ENCODE measurements at places on chromosomes 4 and X.

- no peak for DNase-seq
Measured at GRCh38 chr4:30916337-30917274, 196.4 kb downstream of the PCDH7 start.

- DNase-seq, result no peak
Measured at GRCh38 chrX:41024755-41025154, 60.5 kb upstream of the USP9X start.

- DNase-seq, result no peak
Measured at GRCh38 chrX:13373431-13374187, 53.8 kb upstream of the ATXN3L start.

DNA sequence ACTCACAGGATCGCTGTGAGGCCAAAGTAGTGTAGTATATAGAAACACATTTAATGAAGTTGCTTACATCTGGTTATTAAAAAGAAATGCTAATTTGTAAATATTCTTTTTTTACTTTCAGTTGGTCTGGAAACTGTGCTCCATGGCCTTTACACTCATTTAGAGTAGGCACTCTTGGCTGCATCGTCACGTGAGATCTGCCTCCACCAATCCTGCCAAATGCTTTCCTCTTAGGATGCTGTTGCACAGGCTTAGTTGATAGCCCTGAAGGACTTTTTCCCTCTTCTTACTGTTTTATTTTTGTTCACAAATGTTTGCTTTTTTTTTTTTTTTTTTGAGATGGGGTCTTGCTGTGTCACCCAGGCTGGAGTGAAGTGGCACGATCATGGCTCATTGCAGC lies 6.3 kb downstream of the CPE start:
- DNase-seq, result peak; percentile 82

DNA sequence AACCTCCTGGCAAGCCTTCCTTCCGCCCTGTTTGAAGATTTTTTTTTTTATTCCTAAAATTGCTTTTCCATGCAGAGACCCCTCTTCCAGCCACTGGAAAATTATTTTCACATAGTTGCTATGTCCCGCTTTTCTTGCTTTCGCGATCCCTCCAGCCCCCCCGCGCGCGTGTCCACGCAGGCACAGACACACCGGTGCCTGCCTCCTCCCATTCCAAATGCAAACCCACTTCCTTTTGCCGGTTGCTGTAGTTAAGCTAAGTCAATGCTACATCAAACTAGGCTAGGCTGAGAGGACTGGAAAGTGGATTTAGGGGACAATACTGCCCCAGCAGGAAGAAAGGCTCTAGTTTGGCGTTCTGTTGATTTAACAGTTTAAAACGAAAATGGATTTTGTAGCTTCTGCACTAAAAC lies 111.0 kb downstream of the DHX15 start:
- DNase-seq, result peak; percentile 36

- DNase-seq, result no peak
Measured at GRCh38 chr4:178349601-178350000, 907.4 kb upstream of the AGA start.

- no peak for DNase-seq
Measured at GRCh38 chr4:40581254-40582140, 48.2 kb downstream of the RBM47 start.

- DNase-seq, result no peak
Measured at GRCh38 chr4:124846306-124846705, 133.8 kb upstream of the ANKRD50 start.

- DNase-seq, result no peak
Measured at GRCh38 chrX:357035-357692, 29.5 kb downstream of the PPP2R3B start.

GRCh38 chr4:88672987-88673386 lies 24.6 kb downstream of the NAP1L5 start:
- peak; percentile 10 for DNase-seq

DNA sequence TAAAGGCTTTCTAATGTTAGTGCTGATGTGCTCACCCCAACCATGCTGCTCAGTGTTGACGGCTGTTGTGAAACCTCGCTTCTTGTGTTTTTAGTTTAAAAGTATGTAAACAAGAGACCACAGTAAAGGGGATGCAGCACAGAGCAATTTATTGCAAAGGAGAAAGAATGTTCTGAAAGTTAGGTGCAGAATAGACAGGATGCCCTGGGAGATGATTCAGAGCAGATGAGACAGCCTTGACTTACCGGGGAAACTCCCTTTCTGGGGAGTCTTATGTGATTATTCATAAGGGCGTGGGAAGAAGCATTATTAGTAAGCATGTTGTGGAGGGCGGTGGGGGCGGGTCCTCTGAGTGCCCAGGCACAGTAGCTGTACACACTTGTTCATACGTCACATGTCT lies 47.7 kb downstream of the EVC start:
- no peak for DNase-seq

- no peak for DNase-seq
Measured at GRCh38 chr4:73329300-73329699, 70.7 kb upstream of the ANKRD17 start.

GRCh38 chrX:148120999-148121623 lies 140.0 kb downstream of the FMR1NB start:
- no peak for DNase-seq

DNA sequence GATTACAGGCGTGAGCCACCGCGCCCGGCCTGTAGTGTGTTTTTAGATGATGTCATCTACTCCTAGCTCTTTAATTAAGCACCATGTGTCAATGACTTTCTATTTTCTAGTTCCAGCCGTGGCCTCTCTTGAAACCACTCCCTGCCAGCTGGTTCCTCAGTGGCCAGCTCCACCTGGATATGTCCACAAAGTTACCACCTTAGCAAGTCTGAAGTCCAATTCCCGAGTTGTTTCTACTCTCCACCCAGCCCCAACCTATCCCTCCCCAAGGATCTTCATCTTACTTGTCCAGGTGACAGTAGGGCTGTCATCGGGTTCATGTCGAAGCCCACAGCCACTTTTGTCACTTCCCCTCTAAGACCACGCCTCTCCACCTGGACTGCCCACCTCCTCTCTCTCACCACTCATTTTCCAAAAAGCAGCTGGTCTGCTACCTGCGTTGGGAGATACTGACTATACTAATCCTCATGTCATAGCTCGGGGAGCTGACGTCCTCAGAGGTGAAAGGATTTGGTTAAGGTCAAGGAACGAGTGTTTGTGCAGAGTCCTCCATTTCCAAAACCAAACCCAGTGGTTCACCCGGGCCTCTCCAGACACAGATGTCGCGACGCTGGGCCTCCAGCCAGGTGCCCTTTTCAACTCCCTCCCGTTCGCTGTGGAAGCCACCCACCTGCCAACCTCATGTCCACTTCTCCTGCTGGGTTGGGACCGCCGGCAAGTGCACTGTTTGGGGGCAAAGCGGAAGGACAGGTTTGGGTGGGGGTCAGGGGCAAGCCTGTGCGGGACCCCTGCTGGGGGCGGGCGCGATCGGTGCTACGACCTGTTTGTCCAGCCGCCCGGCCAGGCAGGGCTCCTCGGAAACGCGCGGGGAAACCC lies 704 bp downstream of the FAM3A start:
- no peak for DNase-seq
